HuH-7.5 (cell line): ENCODE measurements at places on chromosomes 1 and 21.

GRCh38 chr21:44815225-44815624 lies 2.6 kb downstream of the SUMO3 start:
- no peak for DNase-seq

- DNase-seq, result no peak
Measured at GRCh38 chr1:87224201-87224600, 104.5 kb upstream of the LMO4 start.

GRCh38 chr21:29053656-29054055 lies 19.8 kb downstream of the CCT8 start:
- no peak for DNase-seq

- peak; percentile 29 for DNase-seq
Measured at GRCh38 chr21:26966649-26967061, 233 bp downstream of the ADAMTS5 start.

DNA sequence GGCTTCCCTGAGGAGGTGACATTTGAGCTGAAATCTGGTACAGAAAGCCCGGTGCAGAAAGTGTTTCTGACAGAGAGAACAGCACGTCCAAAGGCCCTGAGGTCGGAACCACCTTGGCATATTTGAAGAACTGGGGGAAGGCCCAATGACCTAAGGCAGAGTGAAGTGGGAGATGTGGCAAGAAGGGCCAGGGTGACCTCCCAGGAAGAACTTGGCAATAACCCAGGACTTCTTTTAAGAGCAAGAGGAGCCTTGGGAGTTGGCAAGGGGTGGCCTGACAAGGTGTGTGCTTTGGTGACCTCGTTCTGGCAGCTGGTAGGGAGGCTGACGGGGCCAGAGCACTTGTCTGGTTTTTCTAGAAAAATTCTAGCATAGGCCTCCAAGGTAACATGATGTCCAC lies 23.4 kb downstream of the TTC39A start:
- DNase-seq, result no peak

DNA sequence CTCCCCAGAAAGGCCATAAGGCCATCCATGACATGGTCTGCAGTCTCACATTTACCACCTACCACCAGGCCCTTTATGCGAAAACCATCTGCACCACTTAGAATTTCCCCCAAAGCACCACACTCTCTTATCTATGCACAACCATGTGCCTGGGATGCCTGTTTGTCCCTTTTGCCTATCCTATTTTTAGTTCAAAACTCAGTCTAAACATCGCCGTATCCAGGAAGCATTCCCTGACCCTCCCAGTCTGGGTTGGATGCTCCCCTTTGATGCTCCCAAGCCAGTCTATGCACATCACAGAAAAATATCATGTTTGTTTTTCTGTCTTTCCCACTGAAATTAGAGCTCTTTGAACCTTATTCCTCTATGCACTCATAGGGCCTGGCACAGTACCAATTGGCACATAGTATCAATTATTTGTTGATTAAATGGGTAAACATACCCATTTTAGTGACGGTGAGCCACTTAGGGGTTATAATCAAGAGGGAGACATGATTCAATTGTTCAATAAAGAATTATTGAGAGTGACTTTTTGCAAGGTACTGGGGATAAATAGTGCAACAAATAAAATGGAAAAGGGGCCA lies 6.7 kb downstream of the MPL start:
- no peak for DNase-seq

DNA sequence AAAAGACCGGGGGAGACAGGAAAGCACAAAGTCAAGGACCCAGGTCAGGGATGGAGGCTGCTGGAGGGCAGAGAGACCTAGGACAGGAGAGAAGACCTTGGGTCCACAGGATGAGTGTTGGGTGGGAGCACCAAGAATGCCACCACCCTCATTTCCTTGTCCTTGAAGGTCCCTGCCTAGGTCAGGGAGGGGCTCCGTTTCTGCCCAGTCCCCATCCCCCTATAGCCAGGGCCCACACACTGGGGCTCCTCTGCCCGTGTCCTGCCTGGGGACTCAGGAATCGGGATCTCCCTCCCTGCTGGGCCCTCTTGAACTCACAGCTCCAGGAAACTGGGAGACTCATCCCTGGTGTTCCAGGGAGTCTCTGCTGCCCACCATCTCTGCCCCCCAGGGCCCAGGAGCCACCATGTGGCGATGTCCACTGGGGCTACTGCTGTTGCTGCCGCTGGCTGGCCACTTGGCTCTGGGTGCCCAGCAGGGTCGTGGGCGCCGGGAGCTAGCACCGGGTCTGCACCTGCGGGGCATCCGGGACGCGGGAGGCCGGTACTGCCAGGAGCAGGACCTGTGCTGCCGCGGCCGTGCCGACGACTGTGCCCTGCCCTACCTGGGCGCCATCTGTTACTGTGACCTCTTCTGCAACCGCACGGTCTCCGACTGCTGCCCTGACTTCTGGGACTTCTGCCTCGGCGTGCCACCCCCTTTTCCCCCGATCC lies 584 bp downstream of the TINAGL1 start:
- no peak for DNase-seq

GRCh38 chr1:153174624-153175023 lies 23.9 kb upstream of the SPRR2G start:
- no peak for DNase-seq

- no peak for DNase-seq
Measured at GRCh38 chr1:243793298-243793697, 56.7 kb downstream of the AKT3 start.

DNA sequence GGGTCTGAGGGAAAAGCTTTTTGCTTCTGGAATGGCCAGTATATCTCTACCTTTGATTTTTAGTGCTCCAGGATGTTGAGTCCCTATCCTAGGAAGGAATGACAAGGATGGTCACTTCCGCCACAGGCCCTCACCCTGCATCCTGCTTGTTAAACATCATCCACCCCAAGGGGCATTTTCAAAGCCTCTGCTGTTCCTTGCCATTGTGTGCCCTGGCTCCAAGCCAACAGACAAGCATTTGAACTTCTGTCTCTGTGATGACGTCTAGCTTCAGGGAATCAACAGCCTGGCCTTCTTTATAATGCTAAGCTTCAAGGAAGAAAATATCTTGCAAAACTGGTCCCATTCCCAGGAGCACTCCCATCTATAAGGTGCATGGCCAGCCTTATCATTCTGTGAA lies 12.3 kb upstream of the JAM2 start:
- no peak for DNase-seq

GRCh38 chr1:79604490-79605198 lies 598.1 kb upstream of the ADGRL4 start:
- DNase-seq, result no peak

DNA sequence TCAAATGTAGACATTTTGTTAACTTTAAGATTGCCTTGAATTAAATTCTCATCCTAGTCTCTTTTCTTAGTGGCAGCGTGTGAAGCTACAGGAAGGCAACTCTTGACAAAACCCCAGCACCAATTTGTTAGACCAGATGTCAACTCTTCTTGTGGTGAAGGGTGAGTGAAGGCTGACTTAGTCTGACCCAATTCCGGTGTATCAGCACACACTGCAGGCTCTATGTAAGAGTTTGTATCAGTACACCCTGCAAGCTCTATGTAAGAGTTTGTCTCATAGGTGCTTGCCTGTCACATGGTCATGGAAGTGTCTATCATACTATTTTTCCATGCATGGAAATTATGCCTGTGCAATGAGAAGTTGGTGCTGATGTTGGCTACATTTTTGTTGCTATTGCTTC lies 16.8 kb downstream of the CR2 start:
- no peak for DNase-seq

GRCh38 chr1:29969576-29969975 lies 733.3 kb downstream of the PTPRU start:
- DNase-seq, result no peak

DNA sequence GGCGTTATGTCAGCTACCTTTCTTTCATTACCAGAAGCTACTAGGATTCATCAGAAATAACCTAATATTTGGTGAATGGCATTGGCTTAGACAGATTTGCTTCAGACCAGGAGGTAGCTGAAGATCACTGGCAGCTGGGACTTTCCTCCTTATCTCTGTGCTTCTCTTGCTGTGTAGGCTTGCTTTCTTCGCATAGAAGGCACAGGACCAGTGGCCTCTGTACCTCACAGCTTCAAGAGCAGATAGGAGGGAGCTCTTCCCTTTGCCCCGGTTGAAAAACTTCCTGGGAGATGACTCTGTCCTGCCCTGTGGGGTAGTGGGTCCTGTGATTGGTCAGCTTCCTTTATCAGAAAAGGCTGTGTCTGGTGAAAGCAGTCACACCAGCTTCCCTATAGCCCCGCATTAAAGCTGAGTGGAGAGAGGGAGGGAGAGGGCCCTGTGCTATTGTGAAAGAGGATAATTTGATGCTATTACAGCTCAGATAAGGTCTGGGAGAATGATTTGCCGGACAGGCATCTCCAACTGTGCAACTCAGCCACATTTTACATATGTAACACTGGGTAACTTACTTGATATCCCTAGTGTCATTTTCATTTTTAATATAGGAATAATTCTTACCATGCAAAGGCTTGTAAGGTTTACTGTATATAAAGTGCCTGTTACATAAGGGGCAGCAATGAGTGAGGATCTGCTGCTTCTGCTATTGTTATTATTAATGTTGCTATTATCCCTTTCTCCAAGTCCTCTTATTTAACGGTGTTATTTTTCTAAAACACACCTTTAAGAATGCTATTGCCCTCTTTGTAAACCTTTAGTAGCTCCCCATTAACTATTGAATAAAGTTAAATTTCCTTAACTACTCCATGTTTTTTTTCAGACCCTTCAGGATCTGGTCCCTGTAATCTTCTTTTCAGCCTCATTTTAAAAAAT lies 31.6 kb downstream of the OSBPL9 start:
- peak; percentile 4 for DNase-seq

- no peak for DNase-seq
Measured at GRCh38 chr1:57111175-57111574, 145.4 kb upstream of the C8B start.

DNA sequence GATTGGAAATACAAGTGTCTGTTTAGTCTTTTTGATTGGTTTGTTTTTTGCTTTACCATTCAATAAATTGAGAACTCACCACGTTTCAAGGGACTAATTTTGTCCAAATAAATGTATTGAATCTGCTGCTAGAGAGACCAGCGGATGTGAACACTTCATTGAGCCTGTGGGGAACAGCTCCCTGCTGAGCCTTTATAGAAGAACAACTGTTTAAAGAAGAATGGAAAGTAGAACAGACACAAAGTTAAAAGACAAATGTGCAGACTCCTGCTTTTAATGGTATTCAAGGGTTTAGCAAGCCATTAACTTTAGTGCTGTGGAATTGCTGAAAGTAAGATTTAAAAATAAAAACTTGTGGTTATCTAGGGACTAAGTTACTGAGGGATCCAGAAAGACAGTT lies 817.7 kb upstream of the B3GALT2 start:
- no peak for DNase-seq

DNA sequence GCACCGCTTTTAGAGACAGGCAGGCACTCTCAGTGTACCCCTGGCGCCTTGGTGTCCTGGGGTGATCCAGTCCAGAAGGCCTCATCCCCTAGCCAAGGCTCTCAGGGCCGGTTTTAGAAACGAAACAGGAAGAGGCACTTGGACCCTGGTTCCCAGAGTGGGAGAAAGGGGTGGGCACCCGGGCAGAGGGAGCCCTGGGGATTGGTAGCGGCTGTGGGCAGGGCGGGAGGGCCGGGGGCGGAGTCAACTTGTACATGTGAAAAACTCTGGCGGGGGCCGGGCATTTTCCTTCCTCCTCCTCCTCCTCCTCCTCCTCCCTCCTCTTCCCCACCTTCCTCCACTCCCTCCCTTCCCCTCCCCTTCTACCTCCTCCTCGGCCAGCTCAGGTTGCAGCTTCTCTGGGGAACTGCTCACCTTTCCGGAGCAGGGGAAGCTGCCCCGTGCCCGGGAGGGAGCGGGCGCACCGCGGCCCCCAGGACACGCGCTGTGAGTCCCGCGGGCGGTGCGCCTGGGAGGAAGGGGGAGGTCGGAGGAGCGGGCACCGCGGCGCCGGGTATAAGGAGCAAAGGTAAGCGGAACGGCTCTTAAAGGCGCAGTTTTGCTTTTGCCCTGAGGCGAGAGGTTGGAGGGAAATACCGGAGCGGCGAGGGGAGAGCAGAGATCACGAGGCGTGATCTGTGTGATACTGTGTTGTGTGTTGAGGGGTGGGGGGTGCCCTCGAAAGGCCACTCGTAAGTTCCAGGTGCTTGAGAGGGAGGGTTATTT lies at the start of gene CDK18:
Gene CDK18 (plus strand): TSS at position 359 of the 765 bp plus-strand sequence. CDS start 18,499 bp downstream, outside the sequence.
- DNase-seq, result peak; percentile 81

GRCh38 chr21:33198346-33199099 lies 31.2 kb upstream of the IFNAR2 start:
- DNase-seq, result no peak

DNA sequence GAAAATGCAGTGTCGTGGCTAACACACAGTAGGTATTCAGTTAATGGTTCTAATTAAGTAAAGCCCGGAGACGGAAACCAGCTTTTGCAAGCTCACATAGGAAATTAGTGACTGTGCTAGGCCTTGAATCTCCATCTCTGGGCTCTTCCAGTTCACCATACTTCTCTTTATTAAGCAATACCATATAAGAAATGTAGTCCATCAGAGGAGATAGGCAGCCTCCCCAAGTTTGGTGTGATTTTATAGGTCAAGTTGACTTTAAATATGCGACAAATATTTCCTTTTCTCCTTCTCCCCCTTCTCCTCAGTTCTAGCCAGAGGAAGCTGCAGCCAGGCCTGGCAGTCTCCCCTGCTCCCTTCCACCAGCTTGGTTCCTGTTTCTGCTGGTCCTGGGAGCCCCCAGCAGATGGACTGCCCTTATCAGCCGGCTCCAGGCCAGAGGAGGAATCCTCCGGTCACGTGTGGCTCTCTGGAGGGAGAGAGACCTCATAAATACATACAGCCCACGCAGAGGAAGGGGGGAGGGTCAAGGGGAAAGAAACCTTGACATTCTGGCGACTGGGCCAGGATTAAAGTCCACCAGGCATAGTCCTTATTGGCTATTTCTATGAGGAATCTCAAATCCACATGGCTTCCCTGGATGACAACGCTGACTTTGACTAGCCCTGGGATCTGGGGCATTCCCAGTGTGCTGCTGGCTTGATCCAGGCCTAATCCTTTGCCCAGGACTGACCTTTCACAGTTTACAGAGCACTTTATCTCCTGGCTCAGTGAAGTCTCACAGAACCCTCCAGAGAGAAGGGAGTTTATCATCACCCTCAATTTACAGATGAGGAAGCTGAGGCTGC lies 115.1 kb upstream of the JUN start:
- peak; percentile 73 for DNase-seq

- DNase-seq, result no peak
Measured at GRCh38 chr1:27773826-27774445, 917 bp downstream of the STX12 start.

- no peak for DNase-seq
Measured at GRCh38 chr1:171793636-171794035, 12.2 kb downstream of the METTL13 start.

GRCh38 chr21:45013260-45013841 lies 61.0 kb upstream of the ADARB1 start:
- DNase-seq, result peak; percentile 69

GRCh38 chr1:186409091-186409490 lies 33.5 kb downstream of the ODR4 start:
- no peak for DNase-seq
